ENCODE measurements at places on chromosomes 13 and 19. TPM values are rescaled to one million over a fixed set of nuclear protein-coding genes. Genes with fewer than 3 reads are reported as not detected.

GRCh38 chr19:38394488-38394887 lies 6.0 kb downstream of the SPRED3 start:
- peaks cover 4% of the 10 kb centered on the region for H3K4me1 ChIP-seq
- no peaks in the 10 kb centered on the region for H3K27me3 ChIP-seq
- peaks cover 25% of the 10 kb centered on the region for H3K36me3 ChIP-seq
- no peak for DNase-seq
- H3K27ac ChIP-seq, result no peak overlapping the region

DNA sequence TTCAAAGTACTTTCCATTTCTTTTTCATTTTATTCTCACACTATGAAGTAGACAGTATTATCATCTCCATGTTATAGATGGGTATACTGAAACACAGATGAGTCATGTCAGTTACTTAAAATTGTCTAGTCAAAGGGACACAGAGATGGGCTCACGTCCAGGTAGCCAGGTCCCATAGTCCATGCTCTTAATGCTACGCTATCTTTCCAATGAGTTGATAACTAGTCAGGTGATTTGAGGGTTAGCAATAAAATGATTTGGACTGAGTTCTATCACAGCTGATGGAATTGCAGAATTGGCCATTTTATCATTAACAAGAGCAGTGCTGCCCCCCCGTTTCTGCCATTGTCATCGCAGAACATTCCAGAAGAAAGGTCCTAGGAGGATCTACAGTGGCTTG lies 318.9 kb downstream of the DLEU7 start:
- peaks cover 25% of the 10 kb centered on the region for H3K4me1 ChIP-seq
- no peaks in the 10 kb centered on the region for H3K36me3 ChIP-seq
- no peak overlapping the region for H3K27ac ChIP-seq

DNA sequence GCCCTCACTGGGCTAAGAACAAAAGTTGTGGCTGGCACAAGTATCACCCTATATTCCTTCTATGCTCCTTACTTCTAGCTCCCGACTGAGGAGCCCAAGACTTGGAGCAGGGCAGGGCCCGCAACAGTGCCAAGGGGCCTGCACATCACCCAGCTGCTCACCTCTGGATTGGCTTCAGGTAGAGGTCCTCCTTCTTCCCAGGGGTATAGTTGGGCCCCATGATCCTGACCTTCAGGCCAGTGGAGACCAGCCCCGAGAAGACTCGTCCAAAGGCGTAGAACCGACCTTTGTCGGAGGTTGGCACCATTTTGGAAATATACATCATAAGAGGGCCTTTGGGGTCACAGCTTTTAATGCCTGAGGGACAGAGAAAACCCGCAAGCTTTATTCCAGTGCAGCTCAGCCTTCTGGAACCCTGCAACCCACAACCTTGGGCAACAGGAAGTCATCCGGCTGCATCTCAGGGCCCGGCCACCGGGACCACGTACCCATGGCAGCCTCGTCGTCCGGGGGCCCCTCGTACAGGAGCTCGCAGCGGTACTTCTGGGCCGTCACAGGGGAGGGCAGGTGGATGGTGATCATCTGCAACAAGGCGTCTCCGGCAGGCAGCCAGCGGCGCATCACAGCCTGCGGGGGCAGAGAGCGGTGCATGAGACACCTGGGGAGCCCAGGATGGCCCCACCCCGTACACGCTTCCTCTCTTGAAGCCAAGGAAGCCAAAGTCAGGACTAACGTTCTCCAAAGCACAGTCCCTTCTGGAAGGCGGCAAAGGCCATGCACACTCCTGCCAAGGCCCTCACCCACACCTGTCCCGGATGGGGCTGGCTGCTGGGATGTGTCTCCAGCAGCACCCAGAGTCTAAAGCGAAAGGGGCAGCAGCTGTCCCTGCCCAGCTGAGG lies 4.7 kb downstream of the EEF2 start:
- no peak overlapping the region for H3K27ac ChIP-seq
- H3K4me1 ChIP-seq, result peaks cover 6% of the 10 kb centered on the region
- peaks cover 85% of the 10 kb centered on the region for H3K36me3 ChIP-seq
- no peak overlapping the region for H3K4me3 ChIP-seq
- no peak for DNase-seq

Gene COL5A3
- 0.56 TPM for total RNA-seq

DNA sequence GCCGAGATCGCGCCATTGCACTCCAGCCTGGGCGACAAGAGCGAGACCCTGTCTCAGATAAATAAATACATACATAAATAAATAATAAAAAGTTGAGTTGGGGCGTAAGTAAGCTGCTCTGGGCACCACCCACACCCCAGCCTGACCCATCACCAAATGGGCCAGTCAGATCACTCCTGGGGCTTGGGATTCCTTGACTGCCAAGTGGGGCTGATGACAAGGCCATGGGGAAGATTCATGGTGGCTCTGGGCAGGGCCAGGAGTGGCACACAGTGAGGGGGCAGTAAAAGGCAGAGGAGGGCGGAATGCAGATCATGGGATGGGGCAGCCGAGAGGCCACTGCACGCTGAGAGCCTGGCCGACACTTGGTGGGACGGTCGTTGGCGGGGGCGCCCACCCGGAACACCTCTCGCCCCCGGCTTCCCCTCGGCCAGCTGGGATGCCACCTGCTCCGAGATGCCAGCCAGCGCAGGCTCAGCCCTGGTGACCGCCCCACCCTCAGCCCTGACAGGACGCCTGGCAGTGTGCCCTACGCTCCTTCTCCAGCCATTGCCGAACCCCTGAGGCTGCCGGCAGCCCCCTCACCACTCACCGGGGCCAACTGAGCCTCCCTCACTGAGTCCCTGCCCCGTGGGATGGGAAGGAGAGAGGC lies 10.9 kb downstream of the ZNF653 start:
- H3K27ac ChIP-seq, result no peak overlapping the region
- no peaks in the 10 kb centered on the region for H3K27me3 ChIP-seq
- peaks cover 8% of the 10 kb centered on the region for H3K36me3 ChIP-seq
- H3K4me3 ChIP-seq, result no peak overlapping the region
- DNase-seq, result no peak
- H3K4me1 ChIP-seq, result peaks cover 3% of the 10 kb centered on the region

DNA sequence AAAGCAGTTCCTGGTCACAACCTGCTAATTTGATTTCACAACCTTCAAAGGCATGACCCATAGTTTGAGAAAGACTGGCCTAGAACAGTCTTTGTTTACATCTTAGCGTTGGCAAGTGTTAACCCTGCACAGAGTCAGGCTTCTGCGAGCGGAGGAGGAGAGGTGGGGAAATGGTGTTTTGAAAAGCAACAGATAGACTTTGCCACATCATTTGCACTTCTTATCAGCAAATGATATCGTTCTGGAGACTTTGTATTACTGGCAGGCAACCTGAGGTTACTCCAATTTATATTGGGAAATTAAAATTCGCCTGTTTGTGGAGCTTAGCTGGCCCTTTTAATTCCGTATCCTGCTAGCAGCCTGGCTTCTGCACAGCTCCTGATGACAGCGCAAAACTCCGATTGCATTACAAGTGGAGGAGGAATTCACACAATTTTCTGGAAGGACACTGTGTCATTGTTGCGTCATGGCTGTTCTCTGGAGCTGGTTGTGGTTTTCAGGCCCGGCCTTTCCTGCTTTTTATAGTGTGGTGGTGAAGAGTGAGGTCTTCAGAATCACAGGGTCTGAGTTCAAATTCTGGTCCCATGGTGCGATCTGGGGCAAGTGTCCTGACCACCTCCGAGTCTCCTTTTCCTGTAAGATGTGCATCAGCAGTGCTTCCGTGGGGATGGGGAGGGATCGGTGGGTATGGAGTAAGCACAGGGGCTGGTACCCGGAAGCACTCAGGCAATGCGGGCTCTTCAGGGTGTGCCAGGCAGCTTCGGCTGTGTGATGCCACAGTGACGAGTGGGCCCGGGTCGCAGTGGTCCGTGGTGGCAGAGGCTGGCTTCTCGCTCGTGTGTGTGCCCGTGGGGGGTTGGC lies 49.1 kb upstream of the EHD2 start:
- H3K27me3 ChIP-seq, result no peaks in the 10 kb centered on the region
- peak; percentile 99 for DNase-seq
- H3K4me3 ChIP-seq, result no peak overlapping the region
- H3K36me3 ChIP-seq, result peaks cover 2% of the 10 kb centered on the region

DNA sequence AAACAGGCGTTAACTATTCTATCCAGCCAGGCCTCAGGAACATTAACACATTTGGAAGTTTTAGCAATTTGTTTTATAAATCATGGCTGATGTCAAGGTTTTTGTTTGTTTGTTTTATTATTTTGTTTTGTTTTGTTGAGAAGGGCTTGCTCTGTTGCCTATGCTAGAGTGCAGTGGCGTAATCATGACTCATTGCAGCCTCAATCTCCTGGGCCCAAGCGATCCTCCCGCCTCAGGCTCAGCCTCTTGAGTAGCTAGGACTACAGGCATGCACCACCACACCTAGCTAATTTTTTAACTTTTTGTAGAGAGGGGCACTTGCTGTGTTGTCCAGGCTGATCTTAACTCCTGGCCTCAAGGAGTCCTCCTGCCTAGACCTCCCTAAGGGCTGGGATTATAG lies 28.3 kb downstream of the NUP58 start:
- no peaks in the 10 kb centered on the region for H3K27me3 ChIP-seq
- peak; percentile 26 for DNase-seq
- H3K4me1 ChIP-seq, result no peaks in the 10 kb centered on the region
- no peak overlapping the region for H3K27ac ChIP-seq
- H3K36me3 ChIP-seq, result peaks cover 40% of the 10 kb centered on the region

- H3K27ac ChIP-seq, result no peak overlapping the region
- no peaks in the 10 kb centered on the region for H3K36me3 ChIP-seq
- peaks cover 4% of the 10 kb centered on the region for H3K4me1 ChIP-seq
- H3K27me3 ChIP-seq, result no peaks in the 10 kb centered on the region
- peak; percentile 74 for DNase-seq
Measured at GRCh38 chr13:98890186-98890585, 87.7 kb downstream of the DOCK9 start.

DNA sequence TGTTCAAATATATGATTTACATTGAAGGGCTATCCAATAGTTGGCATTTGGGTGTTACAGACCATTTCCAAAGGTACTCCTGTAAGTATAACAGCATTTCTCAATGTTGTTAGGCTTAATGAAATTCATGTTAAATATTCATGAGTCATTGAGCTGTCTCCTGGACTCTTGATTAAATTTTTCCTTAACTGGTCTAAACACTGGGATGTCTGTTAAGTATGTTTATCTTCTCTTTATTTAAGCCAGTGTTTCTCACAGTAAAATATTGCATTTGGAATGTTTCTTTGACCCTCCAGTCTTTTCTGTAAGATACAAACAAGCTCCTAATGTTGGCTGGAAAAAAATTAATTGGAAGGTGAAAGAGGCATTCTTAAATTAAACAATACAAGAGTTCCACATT lies 402.5 kb upstream of the HTR2A start:
- no peaks in the 10 kb centered on the region for H3K27me3 ChIP-seq
- DNase-seq, result peak; percentile 47
- no peaks in the 10 kb centered on the region for H3K36me3 ChIP-seq
- H3K27ac ChIP-seq, result no peak overlapping the region
- no peak overlapping the region for H3K4me3 ChIP-seq
- H3K4me1 ChIP-seq, result peaks cover 1% of the 10 kb centered on the region

- H3K4me1 ChIP-seq, result no peaks in the 10 kb centered on the region
- H3K27me3 ChIP-seq, result peaks cover 13% of the 10 kb centered on the region
- H3K36me3 ChIP-seq, result no peaks in the 10 kb centered on the region
- no peak overlapping the region for H3K4me3 ChIP-seq
- no peak overlapping the region for H3K27ac ChIP-seq
- DNase-seq, result no peak
Measured at GRCh38 chr19:49231804-49232203, 74.2 kb downstream of the TRPM4 start.

Gene COL4A1
- 230 TPM for total RNA-seq
